Mesothelial cell of epicardium (in vitro differentiated cells): ENCODE measurements at places on chromosomes 2 and 18.

GRCh38 chr18:10585260-10585659, 59.4 kb downstream of the NAPG start:
- no peak for DNase-seq

DNA sequence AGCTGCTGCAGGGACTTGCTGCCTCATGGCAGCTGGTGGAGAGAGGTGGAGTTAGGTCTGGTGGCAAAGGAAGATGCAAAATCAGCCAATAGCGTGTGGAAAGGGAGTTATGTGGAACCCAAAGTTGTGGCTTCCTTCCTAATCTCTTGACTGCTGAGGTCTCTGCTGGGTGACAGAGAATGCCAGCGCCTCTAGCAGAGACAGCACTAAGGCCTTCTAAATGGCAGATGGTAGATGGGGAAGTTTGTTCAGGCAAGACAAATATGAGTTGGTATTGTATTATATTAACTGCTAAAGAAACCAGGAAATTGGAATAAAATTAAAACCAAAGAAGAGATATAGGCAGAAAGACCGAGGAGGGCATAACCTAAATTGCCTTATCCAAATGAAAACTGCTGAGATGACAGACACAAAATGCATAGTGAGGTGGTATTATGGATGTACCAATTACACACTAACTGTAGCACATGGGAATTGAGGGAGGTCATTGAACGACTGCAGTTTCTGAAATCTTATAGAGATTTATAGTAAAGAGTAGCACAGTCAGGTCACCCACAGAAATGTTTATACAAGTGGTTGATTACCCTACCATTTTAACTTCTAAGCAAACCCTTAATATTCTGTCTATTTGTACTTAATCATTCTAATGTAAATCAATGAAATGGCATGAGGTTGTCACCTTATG, 246.6 kb upstream of the SESTD1 start:
- DNase-seq = no peak

- no peak for DNase-seq
Observed at GRCh38 chr2:11622611-11623010, 47.4 kb downstream of the NTSR2 start.

DNA sequence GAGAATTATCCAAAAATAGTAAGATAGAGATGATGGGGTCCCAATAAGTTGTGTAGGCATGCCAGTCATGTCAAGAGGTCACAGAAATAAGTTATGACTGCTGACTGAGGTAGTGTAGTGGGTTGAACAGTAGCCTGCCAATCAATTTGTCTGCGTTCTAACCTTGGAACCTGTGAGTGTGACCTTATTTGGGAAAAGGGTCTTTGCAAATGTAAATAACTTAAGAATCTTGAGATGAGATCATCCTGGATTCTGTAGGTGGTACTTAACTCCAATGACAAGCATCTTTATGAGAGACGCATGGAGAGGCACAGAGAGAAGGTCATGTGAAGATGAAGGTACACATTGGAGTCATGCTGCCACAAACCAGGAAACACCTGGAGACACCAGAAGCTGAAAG, 31.0 kb downstream of the ACVR1 start:
- no peak for DNase-seq

DNA sequence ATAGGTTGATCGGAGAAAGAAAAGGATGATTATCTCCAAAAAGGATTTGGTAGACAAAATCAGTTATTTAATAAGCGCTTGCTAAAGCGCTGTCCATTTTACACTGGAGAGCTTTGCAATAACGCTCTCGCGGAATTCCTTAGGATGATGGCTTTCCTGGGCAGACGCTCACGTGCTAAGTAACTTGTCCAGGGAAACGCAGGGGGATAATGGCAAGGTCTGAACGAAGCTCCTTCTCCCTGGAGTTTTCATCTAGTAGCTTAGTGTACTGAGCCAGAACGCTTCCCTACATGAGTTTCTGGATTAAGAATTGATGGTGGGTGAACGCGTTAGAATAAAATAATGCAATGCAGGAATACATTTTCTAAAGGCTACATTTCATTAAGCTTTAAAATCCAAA, 739.5 kb upstream of the SALL3 start:
- no peak for DNase-seq

DNA sequence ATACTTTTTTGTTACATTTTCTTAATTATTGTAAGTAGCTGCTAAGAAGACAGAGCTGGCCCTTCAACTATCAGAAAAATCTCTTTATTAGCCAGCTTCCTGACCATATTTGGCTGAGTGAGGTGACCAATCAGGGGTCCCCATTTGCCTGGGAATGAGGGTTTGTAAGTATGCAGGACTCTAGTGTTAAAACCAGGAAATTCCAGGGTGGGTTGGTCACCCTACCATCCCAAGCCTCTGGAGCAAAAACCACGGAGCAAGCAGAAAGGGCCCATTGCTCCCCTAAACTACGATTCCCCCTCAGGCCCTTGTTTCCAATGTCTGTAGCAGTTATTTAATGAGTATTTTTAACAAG, 165.6 kb upstream of the NCKAP5 start:
- no peak for DNase-seq
